ENCODE measurements at places on chromosomes 1 and 21. TPM values are rescaled to one million over a fixed set of nuclear protein-coding genes. Genes with fewer than 3 reads are reported as not detected.

GRCh38 chr1:226369110-226369509, 38.8 kb downstream of the PARP1 start:
- H3K27ac ChIP-seq = no peak overlapping the region
- H3K27me3 ChIP-seq = no peaks in the 10 kb centered on the region
- H3K4me3 ChIP-seq = no peak overlapping the region
- H3K36me3 ChIP-seq = peaks cover 98% of the 10 kb centered on the region
- no peaks in the 10 kb centered on the region for H3K4me1 ChIP-seq
- DNase-seq = no peak

KLF17 gene
- total RNA-seq = 0.52 TPM

DNA sequence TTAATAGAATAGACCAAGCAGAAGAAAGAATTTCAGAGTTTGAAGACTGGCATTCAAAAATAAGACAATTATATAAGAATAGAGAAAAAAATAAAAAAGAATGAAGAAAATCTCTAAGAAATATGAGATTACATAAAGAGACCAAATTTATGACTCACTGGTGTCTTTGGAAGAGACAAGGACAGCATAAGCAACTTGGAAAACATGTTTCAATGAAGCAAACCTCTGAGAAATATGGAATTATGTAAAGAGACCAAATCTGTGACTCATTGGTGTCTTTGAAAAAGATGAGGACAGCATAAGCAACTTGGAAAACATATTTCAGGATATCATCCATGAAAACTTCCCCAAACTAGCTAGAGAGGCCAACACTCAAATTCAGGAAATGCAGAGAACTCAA, 60.4 kb upstream of the LYPLAL1 start:
- H3K27ac ChIP-seq = no peak overlapping the region
- H3K36me3 ChIP-seq = no peaks in the 10 kb centered on the region
- no peaks in the 10 kb centered on the region for H3K4me1 ChIP-seq
- no peak for DNase-seq
- H3K4me3 ChIP-seq = no peak overlapping the region
- H3K27me3 ChIP-seq = no peaks in the 10 kb centered on the region

F11R gene
- 167 TPM for total RNA-seq

SPRR2A gene
- not detected for total RNA-seq

DNA sequence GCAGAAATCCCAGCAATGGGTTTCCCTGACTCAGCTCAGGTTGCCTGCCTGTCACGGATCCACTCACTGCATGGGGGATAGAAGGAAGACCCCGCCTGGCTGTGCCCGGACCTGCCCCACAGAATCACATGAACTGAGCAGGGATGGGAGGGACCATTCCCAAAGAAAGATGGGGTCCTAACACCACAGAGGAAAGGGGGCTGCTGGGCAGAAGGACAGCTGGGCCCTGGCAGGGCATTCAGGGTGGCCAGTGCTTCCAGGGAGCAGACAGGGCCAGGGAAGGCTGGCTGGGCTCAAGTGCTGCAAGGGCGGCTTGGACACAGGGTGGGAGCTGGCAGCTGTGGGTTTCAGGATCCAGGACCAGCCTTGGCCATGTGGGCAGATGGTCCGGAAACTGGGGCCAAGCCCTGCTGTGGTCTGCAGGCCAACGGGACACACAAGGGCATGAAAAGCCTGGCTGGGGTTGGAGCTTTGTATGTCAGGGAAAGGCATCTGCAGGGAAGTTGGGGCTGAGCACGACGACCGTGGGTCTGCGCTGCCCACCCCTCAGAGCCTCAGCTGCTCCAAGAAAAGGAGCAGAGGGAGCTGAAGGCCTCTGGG, 723.9 kb downstream of the PTPRU start:
- no peak overlapping the region for H3K4me3 ChIP-seq
- H3K36me3 ChIP-seq = no peaks in the 10 kb centered on the region
- no peak for DNase-seq
- H3K27me3 ChIP-seq = peaks cover 16% of the 10 kb centered on the region
- H3K27ac ChIP-seq = no peak overlapping the region
- H3K4me1 ChIP-seq = no peaks in the 10 kb centered on the region

FMO1 gene
- 1.3 TPM for total RNA-seq

DNA sequence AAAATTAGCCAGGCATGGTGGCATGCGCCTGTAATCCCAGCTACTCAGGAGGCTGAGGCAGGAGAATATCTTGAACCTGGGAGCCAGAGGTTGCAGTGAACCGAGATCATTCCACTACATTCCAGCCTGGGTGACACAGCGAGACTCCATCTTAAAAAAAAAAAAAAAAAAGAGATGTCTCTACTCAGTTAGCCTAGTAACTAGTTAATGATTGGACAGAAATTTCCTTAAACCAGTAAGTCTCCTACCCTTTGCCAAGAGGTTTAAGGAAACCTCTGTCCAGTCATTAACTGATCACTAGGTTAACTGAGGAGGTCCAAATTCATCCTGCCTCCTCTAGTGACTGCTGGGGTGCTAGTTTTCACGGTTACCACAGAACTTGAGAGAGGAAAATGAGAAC, 143.9 kb upstream of the UBE2U start:
- H3K27me3 ChIP-seq = no peaks in the 10 kb centered on the region
- H3K27ac ChIP-seq = no peak overlapping the region
- no peaks in the 10 kb centered on the region for H3K36me3 ChIP-seq
- no peak for DNase-seq
- no peak overlapping the region for H3K4me3 ChIP-seq
- no peaks in the 10 kb centered on the region for H3K4me1 ChIP-seq

GRCh38 chr1:154716011-154716410, 108.0 kb upstream of the ADAR start:
- peaks cover 7% of the 10 kb centered on the region for H3K4me1 ChIP-seq
- peak overlapping the region; percentile 6 for H3K27ac ChIP-seq
- H3K36me3 ChIP-seq = no peaks in the 10 kb centered on the region
- H3K27me3 ChIP-seq = no peaks in the 10 kb centered on the region
- no peak overlapping the region for H3K4me3 ChIP-seq
- no peak for DNase-seq

HMGCS2 gene
- total RNA-seq = not detected
